CD4-positive, alpha-beta T cell treated with Interleukin-15 for 1 hour (primary cell): ENCODE measurements at places on chromosomes 16 and 17.

GRCh38 chr17:78992542-78993212 is 13.0 kb upstream of the LGALS3BP start:
- no peak for DNase-seq

DNA sequence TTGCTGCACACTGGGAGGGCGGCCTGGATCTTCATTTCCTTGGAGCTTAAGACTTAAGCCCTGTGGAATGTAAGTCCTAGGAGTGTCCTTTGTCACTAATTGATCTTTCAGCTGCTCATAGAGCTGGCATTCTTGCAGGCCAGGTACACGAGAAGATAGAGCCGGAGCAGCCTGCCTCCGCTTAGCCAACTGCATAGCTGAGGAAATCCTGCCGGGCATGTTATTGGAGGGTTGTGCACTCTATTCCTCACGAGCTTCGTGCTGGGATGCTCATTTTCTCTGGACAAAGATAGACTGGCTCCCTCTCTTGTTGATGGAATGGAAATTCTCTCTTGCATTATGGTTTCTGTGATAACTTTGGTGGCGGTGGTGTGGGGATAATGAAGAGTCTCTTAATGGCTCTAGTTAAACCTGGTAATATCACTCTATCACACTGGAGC is 76.9 kb downstream of the RPA1 start:
- no peak for DNase-seq

GRCh38 chr17:77927777-77928518 is 30.6 kb upstream of the TNRC6C start:
- DNase-seq: no peak

- no peak for DNase-seq
Observed at GRCh38 chr17:62704381-62704971, 77.0 kb downstream of the MRC2 start.

DNA sequence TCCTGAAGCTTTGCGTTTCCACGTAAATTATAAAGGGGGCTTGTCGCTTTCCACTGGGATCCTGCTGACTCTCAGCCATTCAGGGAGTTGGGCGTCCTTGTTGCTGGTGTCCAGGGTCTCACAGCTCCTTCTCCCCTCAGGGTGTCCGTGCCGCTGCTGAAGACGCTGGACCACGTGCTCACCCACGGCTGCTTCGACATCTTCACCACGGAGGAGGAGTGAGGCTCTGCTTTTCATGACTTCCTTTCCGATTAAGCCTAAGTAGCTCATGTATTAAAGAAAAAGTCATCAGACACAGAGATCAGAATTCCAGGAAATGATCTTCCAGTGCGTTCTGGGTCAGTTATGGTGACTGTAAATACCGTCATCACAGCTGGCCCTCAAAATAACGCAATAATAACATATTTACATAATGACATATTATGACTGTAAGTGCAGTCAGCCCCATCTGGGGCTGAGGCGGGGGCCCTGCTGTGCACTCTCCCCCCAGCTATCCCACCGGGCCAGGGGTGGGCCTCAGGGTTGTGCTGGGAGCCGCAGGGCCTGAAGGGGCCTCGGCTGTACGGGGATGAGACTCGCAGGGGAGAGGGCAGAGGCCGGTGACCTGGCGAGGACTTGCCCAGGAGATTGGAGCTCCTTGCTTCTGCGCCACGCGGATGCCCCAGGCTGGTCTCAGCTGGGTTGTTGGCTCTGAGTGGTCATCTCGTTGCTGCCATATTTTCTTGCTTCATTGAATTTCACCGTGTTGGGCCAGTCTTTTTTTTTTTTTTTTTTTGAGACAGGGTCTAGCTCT is 92.9 kb upstream of the ZNF750 start:
- peak; percentile 4 for DNase-seq

DNA sequence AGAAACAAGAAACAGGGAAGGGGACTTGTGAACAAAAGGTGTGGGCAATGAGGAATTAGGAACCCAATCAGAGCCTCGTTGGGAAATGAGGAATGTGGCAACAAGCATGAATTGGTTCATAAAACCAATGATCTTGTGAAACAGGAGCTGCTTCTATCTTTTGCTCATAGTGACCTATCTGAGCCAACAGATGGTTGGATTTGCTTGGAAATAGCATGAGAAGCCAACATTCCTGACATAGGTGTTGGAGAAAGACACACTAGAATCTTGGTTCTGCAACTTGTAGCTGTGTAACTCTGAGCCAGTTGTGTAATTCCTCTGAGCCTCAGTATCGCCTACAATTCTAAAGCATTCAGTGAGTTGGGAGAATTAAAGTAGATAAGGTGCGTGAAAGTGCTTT is 251.9 kb upstream of the AXIN2 start:
- no peak for DNase-seq

- no peak for DNase-seq
Observed at GRCh38 chr17:68103148-68103547, 67.6 kb downstream of the KPNA2 start.

DNA sequence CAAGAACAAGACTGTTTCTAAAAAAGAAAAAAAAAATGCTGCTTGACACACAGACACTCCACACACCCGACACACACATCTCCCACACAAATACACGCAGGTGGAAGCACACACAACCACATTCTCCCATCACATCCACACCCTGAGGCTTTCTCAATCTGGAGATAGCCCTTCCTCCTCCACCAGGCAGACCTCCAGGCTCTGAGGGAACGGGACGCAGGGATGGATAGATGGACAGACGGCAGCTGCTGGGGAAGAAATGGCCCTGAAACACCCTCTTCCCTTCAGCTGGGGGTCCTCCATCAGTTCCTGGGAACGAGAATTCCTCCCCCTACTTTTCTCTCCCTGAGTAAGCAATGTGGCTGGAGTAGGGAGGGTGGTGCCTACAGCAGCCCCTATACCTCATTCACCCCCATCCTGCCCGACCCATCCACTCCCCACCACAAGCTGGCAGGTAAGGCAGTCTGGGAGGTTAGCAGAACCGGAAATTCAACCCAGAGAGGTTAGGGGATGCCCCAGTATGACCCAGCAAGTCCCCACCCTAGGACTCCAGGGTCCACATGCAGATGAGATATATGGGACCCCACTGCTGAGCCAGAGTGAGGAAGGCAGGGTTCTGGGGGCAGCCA is 4.1 kb upstream of the LITAFD start:
- no peak for DNase-seq

DNA sequence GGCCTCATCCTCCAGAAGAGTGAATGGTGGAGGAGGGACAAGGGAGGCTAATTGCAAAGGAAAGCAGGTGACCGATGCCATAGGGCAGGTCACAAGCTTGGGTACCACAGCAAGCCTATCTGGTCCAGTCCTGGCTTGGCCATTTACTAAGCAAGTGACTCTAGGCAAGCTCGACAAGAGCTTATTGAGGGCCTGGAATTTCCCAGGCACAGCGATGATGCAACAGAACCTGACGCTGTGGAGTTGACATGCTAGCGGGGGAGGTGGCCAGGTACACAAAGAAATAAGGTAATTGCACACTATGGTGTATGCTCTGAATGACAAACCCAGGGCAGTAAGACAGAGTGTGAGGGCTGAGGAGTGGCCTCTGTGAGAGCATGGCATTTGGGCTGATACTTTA is 98.5 kb downstream of the PGS1 start:
- DNase-seq: no peak

DNA sequence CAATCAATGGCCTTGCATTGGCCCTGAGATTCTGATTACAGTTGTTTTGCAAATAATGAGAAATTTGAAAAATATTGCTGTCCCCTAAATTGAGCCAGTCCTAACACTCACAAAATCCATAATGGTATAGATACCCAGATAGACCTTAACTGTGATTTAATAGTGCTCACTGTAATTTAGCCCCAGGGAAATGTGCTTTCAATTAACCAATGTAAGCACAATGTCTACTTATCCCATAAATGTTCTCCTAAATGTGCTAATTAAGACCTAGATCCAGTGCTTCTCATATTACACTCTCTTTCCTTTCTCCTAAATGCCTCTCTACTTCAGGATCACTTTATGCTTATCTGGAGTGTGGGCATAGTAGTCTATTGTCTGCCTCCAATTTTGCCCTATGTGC is 417.8 kb upstream of the CCL2 start:
- no peak for DNase-seq

- DNase-seq: no peak
Observed at GRCh38 chr17:77132411-77133086, 8.2 kb upstream of the SEC14L1 start.

- DNase-seq: no peak
Observed at GRCh38 chr17:76579281-76579680, 6.4 kb downstream of the ST6GALNAC2 start.

GRCh38 chr16:57434003-57434402 is 13.2 kb downstream of the CIAPIN1 start:
- DNase-seq: no peak

DNA sequence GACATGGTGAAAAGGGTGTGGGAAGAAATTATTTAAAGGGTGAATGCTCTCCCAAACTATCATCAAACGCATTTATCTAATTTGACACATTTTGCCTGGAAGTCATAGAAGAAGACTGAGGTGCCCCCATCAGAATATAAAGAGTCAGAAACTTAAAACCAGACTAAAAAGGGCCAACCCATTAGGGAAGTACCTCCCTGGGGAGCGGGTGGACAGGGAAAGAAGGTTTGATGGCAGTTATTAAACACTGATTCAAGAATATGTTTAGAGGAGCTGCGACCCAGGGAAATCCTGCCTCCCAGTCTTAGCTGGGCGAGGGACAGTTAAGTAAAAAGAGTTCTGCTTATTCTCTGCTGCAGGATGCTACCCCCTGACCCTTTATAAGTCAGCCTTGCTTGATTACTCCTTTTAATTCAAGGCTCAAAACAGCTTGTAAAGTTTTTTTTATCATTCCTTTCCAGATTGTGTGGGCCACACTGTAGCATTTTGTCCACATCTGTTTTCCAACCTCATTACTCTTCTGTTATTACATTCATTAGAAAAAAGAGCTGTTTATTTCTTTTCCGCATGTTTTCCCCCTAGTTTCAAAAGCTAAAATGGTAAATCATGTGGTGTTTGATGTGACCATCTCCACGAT is 138.5 kb upstream of the TBX2 start:
- no peak for DNase-seq

- DNase-seq: no peak
Observed at GRCh38 chr17:14471052-14471451, 170.2 kb downstream of the HS3ST3B1 start.

DNA sequence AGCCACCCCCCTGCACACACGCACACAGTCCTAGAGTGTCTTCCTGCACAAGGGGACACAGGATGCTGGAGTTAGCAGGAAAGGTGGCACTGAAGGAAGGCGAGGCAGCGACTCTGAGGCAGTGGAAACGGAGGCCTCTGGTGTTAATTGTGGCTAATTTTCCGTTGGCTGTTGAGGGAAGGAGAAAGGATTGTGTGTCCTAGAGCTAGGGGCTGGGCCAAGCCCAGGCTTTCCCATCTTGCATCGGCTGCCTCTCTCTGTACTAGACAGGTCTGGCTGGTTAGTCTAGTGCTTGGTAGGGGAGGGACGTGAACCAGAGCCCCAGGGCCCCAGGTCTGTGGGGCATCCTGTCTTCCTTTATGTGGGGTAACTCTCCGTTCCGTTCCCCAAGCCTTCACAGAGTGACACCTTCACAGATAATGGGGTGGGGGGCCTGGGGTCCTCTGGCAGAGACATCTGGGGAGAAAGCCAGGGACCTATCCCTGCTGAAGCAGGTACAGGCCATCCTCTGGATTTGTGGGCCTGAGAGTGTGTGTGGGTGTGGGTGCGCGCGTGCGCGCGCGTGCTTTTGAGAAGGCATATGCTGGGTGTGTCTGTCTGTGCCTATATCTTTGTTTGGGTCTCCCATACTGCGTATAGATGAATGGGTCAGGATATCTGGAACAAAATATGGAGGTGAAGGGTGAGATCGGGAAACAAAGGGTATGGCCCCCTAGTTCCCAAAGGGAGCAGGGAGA is at the start of gene CHD3:
Gene CHD3 (plus strand): TSS at position 606 of the 737 bp plus-strand sequence. CDS start 212 bp downstream, outside the sequence.
- no peak for DNase-seq

DNA sequence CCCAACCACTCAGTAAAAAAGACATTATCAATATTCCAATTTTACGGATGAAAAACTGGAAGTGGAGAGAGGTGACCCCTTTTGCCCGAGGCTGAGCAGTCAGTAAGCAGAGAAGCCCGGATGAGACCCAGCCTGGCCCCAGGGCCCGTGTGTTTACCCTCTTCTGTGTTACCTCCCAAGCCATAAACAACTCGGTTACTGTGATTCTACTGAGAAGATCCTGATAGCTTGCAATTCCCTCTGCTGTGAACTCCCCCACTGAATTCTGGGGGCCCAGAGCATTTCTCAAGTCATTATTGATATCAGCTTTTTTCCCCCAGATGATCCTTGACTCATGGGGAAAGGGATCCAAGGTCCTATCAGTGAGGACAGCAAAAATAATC is 482.6 kb upstream of the ERCC4 start:
- DNase-seq: no peak

- no peak for DNase-seq
Observed at GRCh38 chr17:60528828-60529227, 2.8 kb upstream of the APPBP2 start.

GRCh38 chr17:62597920-62598319 is 29.6 kb upstream of the MRC2 start:
- no peak for DNase-seq
